ENCODE measurements at places on chromosomes 7 and 10.

- no peak for DNase-seq
Measured at GRCh38 chr10:89563861-89564478, 28.6 kb upstream of the SLC16A12 start.

DNA sequence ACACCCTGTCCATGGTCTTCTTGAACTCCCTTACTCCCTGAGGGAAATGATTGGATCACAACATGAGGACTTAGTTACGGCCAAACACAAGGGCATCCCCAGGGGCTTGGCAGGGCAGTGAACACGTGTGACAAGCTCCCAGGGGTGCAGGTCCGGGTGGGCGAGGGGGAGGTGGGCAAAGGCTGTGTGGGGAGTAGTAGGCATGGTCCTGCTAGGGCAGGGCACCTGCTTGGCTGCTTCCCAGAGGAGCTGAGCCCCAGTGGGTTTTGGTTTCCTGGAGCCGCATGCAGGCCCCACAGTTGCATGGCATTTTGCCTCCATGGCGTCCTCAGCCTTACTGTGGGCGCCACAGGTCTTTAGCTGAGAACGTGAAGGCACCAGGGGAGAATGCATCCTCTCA is 46.6 kb upstream of the ZNF32 start:
- DNase-seq, result no peak

- no peak for DNase-seq
Measured at GRCh38 chr10:109341986-109342385, 581.3 kb downstream of the XPNPEP1 start.

GRCh38 chr10:102059987-102060386 is 4.0 kb upstream of the ARMH3 start:
- DNase-seq, result no peak

DNA sequence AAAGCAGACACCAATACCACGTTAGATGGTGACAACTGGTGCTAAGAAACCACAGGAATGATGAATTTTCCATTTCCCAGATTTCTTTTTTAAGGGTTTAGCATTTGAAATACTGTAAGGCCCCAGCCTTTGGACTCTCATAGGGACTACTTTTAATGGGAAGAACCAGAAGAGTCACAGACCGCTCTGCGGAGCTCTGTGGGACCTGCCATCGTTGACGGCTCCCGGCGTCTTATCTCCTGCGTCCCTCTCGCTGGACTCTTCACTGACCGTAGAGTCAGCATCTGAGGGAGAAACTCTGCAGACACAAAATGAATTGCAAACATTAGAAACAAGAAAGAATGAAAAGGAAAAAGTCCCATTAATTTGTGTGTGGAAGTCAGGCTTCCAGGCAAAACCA is 81.4 kb upstream of the ATP6V0A4 start:
- no peak for DNase-seq

- DNase-seq, result no peak
Measured at GRCh38 chr7:116098175-116098574, 67.6 kb upstream of the TFEC start.

DNA sequence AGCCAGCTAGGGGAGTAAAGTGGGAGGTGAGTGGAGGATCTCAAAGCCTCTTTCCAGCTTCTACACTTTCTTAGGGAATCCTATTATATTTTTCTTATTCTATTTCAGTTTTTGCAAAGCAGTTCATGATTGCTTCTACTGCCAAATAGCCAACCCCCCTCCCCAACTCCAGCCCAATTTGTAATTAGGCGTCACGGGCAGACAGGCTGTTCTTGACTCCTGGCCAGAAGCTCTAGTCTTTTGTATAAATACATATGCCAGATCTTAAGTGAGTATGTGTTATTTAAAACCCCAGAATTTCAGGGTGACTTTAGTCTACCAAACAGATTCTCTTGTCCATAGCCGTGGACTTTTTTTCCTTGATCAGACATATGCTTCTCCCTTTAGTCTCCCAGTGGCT is 255.2 kb downstream of the BUB3 start:
- DNase-seq, result no peak

Measured in left renal cortex interstitium (tissue), 4 donors.